CD4-positive, alpha-beta T cell treated with Interleukin-4 for 4 hours (primary cell): ENCODE measurements at places on chromosomes 5 and 9.

- DNase-seq: no peak
Observed at GRCh38 chr9:102506406-102506805, 488.7 kb upstream of the CYLC2 start.

DNA sequence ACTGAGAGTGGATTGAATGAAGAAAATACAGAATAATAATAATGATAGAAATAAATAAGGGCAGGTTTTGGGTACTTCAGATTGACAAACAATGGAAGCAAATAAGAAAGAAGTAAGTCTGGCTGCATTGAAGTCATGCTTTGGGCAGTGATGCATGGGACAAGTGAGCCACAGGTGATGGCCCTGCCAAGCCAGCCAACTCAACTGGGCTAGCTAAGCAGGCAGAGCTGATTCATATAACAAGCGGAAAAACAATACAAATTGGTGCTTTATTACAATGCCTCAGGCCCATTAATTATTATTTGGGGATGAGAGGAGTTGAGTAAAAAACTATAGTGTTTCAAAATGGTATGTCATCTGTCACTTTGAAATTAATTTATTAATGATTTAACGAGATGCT, 502.0 kb downstream of the CDH12 start:
- DNase-seq: no peak

GRCh38 chr5:160436017-160436416, 14.4 kb downstream of the PTTG1 start:
- DNase-seq: no peak

DNA sequence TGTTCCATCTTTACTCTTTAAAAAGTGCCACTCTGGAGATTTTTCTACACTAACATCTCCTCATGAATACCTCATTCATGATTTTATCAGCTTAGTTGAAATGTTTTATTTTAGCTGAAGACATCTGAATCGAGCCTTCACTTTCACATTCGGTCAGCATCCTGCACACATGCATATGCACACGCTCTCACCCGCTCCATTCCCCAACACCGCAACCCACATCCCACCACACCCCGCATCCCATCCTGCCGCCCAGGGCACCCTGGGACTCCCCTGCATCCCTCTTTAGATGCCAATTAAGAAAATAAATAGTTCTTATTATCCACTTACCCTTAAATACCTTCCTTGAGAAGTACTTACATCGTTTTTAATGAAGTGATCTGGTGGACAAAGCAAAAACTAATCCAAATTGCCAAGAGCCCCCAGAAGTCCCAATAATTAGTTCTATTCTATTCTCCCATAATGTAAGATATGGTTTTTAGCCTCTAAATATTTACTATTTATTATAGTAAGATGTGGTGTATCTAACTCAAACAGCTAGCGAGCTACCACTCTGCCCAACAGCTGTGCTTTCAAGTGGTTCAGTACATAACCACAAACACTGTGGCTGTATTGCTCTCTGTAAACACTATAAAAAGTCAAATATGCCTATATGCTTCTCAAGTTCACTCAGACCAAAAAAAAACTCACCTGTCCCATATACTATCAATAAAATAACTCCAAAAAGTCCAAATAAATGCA, 38.2 kb downstream of the GZMK start:
- DNase-seq: peak; percentile 57

DNA sequence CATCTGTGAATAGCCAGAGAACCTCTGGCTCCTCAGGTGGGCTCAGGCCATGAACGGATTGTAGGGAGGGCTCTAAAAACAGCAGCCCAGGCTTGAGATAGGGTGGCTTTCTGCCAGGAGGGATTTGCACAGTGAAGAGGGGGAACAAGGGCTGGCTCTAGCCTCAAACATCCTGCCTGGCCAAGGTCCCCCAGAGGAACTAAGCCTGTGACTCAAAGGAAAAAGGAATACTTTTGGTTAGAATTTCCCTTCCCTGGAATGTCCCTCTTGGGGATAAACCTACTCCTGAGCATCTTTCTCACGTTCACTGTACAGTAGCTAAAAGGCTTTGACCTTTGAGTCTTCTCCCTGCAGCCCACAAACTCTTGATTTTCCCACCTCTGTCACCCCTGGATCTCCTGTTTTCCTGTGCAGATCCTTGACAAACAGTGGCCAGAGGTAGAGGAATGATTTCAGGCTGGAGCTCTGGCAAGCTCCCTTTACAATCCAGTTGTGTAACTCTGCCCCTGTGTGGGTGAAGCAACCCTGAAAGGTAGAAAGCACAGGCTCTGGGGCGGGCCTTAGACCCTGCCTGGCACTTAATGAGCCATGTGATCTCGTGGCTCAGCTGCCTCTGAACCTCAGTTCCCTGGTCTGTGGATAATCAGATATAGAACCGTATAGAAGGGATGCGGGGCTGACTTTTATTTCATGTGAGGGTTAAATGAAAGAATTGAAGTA, 17.4 kb downstream of the SEC61B start:
- no peak for DNase-seq

DNA sequence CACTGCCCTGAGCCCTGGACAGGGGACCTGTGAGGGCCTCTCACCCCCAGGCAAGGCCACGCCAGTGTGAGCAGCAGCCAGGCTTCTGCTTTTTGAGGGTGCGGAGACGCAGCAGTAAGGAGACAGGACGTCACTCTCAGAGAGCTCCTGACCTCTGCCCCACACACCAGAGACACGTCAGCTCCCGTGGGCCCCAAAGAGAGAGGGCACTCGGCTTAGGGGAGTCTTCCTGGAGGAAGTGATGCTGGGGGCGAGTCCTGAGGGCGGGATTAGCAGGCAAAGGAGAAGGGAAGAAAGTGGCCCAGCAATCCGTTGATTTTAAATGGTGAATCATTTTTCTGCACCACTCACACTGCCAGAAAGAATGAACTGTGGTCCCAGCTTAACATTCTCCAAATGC, 24.0 kb upstream of the SLC9A3 start:
- no peak for DNase-seq

DNA sequence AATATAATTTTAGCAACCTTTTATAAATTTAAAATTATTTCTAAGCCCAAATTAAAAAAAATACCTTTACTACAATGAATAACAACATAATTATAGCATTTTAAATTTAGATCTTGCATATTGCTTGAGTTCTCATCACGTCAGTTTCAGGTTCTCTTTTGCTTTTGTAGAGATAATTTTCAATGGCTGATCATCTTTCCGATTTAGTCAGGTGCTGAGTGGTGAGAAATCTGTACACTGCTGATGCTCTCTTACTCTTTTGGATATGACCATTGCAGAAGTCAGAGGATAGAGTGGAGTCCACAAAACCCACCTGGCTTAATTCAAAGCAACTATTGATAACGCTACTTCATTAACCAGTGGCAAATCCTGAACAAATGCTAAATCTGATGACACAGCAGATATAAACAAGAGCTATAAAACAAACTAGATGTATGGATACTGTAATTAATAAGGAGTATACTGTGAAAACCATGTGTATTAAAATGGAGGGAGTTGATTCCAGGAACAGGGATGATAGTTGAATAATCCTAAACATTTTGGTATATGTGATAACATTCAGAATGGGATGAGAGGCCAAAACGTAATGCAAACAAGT, 394.8 kb downstream of the CSNK1G3 start:
- no peak for DNase-seq
